Natural killer cell (primary cell): ENCODE measurements at places on chromosomes 12 and 14. TPM values are rescaled to one million over a fixed set of nuclear protein-coding genes. Genes with fewer than 3 reads are reported as not detected.

DNA sequence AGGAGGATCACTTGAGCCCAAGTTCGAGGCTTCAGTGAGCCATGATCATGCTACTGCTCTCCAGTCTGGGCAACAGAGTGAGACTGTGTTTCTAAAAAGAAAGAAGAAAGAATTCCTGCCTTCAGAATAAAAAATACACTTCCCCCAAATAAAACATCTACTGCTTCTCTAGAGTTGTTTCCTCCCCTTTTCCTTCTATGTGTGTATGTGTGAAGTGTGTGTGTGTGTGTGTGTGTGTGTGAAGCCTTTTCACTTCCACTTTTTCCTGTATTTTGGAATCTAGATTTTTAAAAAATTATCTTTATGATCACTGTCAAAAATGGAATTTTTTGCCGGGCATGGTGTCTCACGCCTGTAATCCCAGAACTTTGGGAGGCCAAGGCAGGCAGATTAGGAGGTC is 12.6 kb upstream of the SNX6 start:
- no peak for DNase-seq
- H3K27me3 ChIP-seq: no peaks in the 10 kb centered on the region
- H3K4me1 ChIP-seq: no peaks in the 10 kb centered on the region
- H3K4me3 ChIP-seq: no peak overlapping the region

- H3K27ac ChIP-seq: peak overlapping the region; percentile 34
- DNase-seq: peak; percentile 45
- H3K4me3 ChIP-seq: no peak overlapping the region
- peaks cover 15% of the 10 kb centered on the region for H3K4me1 ChIP-seq
- no peaks in the 10 kb centered on the region for H3K36me3 ChIP-seq
- H3K27me3 ChIP-seq: no peaks in the 10 kb centered on the region
These were observed 82.5 kb downstream of the MED13L start for GRCh38 chr12:116194935-116195431.

- H3K4me3 ChIP-seq: no peak overlapping the region
- no peaks in the 10 kb centered on the region for H3K36me3 ChIP-seq
- H3K27ac ChIP-seq: no peak overlapping the region
- no peak for DNase-seq
- no peaks in the 10 kb centered on the region for H3K27me3 ChIP-seq
These were observed 253.1 kb downstream of the NTF3 start for GRCh38 chr12:5684989-5685388.

The CCDC197 gene
- not detected for total RNA-seq

GRCh38 chr12:113473400-113473799 is 1.7 kb upstream of the LHX5 start:
- no peaks in the 10 kb centered on the region for H3K4me1 ChIP-seq
- no peak overlapping the region for H3K27ac ChIP-seq
- no peak overlapping the region for H3K4me3 ChIP-seq
- no peaks in the 10 kb centered on the region for H3K36me3 ChIP-seq
- DNase-seq: no peak
